ENCODE measurements at places on chromosomes 3 and 15. TPM values are rescaled to one million over a fixed set of nuclear protein-coding genes. Genes with fewer than 3 reads are reported as not detected.

GRCh38 chr15:55253580-55253979 is 36.0 kb downstream of the RAB27A start:
- no peak for DNase-seq

- DNase-seq = no peak
Observed at GRCh38 chr3:149501524-149501923, 27.0 kb downstream of the TM4SF4 start.

The IGF2BP2 gene
- total RNA-seq = 0.65 TPM

- DNase-seq = no peak
Observed at GRCh38 chr15:79811406-79812405, 85.1 kb downstream of the MTHFS start.

- DNase-seq = no peak
Observed at GRCh38 chr15:42048821-42049200, 28.0 kb upstream of the PLA2G4E start.

Measured in activated CD8-positive, alpha-beta T cell treated with anti-CD3 and anti-CD28 coated beads for 36 hours (primary cell).